NCI-H524 treated with DMSO at 0.1 percent for 48 hours (cell line): ENCODE measurements at places on chromosomes 1 and 21.

DNA sequence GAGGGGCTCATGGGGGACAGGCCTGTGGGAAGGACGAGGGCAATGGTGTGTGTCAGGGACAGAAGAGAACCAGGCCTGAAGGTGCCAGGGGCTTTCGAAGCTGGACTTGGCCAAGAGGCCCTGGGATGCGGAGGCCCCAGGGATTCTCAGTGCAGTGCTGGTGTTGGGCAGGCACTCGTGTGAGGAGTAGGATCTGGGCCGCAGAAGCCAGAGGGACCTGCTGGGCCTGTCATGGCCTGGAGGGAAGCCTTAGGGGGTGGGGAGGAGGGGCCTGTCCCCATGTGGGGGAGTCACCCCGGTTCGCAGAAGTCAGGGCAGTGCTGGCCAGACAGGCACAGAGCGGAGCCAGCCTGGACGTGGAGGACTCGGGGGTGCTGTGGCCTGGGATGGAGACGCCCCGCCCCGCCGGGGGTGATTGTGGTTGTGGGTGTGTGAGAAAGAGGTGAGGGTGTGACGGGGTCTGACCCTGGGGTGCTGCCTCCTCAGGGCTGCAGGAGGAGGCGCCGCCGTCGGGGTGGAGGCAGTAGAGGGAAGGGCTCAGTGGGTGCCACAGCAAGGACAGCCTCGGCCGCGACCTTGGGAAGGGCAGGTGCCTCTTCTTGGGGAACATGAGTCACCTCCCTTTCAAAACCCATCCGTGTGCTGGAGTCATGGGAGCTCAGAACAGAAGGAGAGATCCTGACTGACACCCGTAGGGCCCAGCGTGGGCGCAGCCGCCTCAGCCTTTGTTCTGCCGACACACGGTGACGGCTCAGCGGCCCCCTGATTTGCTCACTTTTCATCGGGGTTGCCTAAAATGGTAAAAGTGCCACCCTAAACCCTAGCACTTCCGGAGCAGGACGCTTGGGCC, 33.9 kb downstream of the FAAP20 start:
- DNase-seq, result no peak

- no peak for DNase-seq
Observed at GRCh38 chr21:44359396-44359795, 6.0 kb downstream of the TRPM2 start.

DNA sequence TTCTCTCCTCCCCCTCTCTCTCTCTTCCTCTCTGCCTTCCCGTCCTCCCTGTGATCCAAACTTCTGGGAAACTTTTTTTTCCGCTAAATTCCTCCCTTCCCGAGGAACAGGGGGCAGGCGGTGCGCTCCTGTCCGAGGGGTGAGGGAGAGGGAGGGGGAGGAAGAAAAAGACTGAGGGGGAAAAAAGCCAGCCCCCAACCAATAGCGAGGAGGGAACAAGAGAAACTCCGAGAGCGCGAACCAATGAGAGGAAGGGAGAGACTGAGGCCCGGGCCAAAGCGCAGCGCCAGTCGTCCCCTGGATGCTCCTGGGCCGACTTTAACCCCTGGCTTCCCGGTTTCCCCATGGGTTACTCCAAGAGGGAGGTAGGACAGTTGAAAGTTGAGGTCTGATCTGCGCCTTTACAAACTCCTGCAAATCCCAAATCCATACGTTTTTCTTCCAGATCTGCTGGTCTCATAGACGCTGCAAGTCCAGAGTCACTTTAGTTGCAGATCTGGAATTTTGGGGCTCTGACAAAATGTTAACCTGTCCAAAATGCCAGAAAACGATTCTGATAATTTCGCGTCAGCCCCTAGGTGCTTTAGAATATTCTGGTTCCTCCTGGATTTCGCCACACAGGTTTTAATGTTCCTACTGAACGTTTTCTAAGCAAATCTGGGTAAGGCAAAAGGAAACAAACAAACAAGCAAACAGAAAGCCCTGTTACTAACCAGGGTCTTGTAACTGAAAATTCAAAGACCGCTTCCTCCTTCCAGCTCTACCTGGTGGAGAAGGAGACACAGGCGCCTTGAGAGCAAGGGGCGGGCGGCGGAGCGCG, at the start of gene TBX15:
TSS of gene TBX15 (minus strand) at position 158 of the 820 bp plus-strand sequence. CDS start 548 bp downstream, outside the sequence.
- no peak for DNase-seq

DNA sequence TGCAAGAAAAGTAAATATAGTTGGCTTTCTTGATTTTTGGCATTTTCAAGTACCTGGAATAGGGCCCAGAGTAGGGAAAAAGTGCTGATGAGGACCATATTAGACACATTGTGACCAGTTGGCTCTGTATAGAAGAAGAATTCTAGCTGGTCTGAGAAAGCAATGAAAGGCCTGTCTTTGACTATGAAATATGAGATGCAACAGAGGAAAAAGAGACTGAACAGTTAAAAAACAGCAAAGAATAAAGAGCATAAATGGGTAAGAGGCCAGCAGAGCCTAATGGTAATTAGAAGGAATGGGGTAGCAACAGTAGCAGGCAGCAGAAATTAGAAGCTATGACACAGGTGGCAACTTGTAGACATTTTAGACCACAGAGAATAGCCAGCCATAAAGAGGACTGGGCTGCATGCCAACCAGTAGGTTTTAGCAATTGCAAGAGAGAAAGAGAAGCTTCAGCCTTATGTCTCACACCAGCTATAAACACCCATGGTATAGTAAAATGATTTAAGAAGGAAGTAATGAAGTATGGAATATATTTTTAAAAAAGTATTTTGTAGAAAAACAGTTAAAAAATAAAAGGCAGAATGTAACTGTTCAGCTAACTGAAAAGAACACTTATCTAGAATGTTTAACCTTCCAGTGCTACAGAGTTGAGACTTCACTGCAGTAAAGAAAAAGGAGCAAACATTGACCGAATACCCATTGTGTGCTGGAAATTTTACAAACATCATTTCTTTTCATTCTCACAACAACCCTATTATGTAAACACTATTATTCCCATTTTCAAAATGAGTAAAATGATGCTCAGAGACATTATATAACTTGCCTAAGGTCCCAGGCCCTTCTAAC, 114.1 kb downstream of the LHX4 start:
- DNase-seq, result peak; percentile 88

DNA sequence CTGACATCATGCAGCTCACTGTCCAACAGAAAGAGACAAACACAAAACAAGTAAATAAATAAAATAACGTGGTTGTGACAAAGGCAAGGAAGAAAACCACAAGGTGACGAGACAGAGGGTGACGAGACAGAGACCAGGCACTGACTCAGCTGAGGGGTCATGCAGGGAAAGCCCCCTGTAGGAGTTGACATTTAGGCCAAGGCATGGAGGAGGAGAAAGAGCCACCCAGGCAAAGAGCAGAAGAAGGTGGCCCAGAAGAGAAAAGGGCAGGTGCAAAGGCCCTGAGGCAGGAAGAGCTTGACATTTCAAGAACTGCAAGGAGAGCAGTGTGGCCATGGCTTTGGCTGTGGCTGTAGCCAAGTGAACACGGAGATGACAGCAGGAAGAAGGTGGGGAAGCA, 65.1 kb upstream of the ID3 start:
- DNase-seq, result no peak

DNA sequence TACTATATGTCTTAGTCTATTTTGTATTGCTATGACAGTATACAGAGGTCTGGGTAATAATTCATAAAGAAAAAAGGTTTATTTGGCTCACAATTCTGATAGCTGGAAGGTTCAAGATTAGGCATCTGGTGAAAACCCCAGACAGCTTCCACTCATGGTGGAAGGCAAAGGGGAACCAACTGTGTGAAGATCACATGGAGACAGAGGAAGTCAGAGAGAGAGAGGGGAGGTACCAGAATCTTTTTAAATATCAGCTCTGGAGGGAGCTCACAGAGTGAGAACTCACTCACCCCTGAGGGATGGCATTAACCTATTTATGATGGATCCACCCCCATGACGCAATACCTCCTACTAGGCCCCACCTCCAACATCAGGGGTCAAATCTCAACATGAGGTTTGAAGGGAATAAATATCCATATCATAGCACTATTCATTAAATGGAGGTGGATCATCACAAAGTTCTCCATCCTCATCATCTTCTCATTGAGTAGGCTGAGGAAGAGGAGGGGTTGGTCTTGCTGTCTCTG, 290.5 kb downstream of the DSCAM start:
- DNase-seq, result no peak
